Globus pallidus (tissue), 1 donor: ENCODE measurements at places on chromosomes 1 and 21.
A peak's percentile ranks its signal among the peaks of the same experiment; 100 is the strongest.

DNA sequence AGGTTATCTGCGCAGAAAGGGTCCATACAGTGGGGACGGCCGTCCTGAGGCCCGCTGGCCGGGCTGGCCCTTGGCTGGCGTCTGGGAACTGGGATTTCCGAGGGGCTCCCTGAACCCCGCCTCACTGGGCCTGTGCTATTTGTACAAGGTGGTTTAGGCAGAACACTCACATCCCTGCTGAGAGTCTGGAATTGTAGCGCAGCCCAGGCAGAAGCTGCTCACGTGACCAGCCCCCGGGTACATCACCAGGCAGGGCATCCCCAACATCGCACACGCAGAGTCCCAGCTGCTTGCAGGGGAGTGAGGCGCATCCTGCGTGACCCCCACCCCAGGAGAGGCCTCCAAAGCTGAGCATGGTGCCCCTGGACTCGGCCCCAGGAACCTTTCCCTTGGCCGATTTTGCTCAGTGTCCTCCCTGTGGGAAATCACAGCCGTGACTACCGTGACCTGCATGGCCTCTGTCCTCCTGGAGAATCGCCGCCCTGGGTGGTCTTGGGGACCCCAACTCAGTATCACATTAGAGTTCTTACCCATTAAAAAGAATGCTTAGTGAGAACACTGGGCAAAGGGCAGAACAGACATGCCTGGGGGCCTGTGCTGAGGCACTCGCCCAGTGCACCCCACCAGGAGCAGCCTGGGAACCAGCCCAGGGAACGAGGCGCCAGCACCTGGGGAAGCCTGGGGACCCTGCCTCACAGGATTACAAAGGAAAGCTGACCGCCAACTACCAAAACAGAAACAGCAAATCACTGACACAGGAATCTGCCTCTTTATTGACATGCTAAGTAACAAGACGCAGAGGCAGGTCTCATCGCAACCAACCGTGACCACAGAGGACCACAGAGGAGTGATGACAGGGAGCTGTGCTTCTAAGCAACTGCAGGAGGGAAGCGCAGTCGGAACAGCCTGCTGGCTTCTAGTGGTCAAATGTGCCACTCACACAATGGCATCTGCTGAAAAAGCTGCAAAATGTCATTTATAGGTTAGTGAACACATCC lies 33.5 kb downstream of the UBE2G2 start:
- DNase-seq = no peak

GRCh38 chr1:117760069-117760468 lies 154.2 kb downstream of the TENT5C start:
- no peak for DNase-seq

GRCh38 chr1:2891923-2892448 lies 90.5 kb upstream of the TTC34 start:
- no peak for DNase-seq

- DNase-seq = no peak
These were observed 84.0 kb downstream of the RERE start for GRCh38 chr1:8733484-8733883.

DNA sequence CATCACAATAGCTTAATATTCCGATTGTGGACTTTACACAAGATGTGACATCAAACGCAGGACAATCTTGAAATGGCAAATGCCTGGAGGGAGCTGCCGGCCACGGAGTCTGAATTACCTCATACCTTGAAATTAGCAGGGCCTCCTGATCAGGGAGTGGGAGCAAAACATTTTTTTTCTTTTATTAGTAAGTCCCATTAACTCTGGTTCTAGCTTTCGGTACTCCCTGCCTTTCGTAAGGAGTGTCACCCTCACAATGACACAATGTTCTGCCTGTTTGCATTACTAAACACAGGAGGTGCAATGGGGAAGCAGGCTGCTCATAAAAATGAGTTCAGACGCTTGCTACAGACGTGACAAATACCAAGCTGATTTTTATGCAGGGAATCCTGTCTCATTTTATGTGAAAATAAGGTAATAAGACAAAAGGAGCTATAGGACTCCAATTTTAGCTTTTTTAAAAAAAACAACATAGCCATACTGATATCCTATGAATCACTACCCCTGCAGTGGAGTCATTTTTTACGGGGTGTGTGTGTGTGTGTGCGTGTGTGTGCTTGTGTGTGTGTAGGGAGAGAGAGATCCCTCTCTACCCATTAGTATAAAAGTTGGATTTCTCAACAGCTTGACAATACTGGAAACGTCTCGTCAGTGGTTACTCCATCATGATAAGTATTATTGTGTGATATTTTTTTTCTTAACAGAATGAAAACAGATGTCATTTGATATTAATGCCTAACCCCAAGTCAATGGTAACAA lies 205.1 kb upstream of the RUNX1 start:
- DNase-seq = no peak

GRCh38 chr1:89987159-89987819 lies 7.6 kb upstream of the ZNF326 start:
- DNase-seq = peak; percentile 89

DNA sequence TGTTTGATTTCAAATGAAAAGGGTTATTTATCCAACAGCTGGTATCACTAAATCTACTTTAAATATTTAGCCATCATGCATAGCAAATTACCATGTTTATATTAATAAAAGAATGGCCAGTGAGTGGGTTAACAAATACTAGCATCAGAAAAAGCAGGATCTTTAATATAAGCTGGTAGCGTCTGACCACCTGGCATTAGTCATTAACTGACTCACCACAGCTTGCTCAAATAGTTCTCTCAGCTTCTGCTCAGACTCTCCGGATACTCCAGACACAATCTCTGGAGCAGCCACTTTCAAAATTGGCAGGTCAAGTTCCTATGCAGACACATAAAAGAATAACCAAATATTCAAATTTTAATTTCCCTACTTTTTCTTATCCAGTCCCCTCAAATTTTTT lies 29.6 kb downstream of the NVL start:
- DNase-seq = no peak

- no peak for DNase-seq
These were observed 2.6 kb upstream of the MYOG start for GRCh38 chr1:203088441-203088840.

- peak; percentile 71 for DNase-seq
These were observed at the start of gene SAMD11 for GRCh38 chr1:923131-923990. SAMD11 (plus strand) TSS chr1:923923; CDS start chr1:924432, 509 bp downstream.

- DNase-seq = no peak
These were observed 14.5 kb upstream of the JAM2 start for GRCh38 chr21:25624511-25624910.

GRCh38 chr1:234944439-234945344 lies 183.9 kb downstream of the TOMM20 start:
- no peak for DNase-seq

DNA sequence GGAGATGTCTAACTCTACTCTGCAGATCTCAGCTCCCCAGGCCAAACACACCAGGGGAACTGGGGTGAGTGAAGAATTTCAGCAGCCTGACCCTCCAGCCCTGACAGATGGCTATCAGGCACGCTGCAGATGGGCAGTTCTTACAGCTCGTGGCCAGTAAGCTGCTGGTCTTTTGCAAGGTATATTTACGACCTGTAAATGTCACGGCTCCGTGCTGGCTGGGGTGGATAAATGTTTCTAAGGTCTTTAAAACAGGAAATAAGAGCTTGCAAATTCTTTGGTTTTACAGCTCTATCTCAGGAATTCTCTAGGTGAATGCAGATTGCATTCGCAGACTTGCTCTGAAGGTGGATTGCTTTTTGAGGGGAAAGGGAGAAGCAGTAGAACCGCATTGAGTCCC lies 10.1 kb downstream of the DOP1B start:
- DNase-seq = no peak
